ENCODE measurements at places on chromosomes 13 and 19.

DNA sequence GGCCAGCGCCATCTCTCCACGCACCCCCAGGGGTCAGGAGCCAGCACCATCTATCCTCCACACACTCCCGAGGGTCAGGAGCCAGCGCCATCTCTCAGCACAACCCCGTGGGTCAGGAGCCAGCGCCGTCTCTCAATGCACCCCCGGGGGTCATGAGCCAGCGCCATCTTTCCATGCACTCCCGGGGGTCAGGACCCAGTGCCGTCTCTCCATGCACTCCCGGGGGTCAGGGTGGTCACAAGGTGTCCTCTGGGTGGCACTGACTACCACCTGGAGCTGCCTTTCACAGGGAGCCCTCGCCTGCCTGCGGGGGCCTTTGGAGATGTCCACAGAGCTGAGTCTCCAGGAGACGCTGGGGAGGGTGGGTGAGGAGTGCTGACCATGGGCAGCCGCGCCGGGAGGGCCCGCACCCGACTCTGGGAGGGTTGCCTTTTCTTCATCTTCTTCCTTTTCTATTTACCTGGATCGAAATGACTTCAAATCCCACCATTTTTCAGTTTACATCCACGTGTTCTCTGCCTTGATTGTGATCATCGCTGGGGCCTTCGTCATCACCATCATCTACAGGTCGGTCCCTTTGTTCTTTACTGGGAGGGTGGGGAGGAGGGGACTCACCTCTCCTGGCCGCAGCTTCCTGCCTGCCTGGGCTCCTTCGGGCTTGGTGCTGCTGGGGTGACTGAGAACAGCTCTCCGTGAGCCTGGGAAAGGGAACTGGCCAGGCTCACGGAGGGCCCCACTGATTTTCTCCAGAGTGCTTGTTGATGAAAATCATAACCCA lies 19.1 kb downstream of the TEX29 start:
- DNase-seq = no peak

- no peak for DNase-seq
Measured at GRCh38 chr19:29967623-29968022, 25.6 kb downstream of the URI1 start.

DNA sequence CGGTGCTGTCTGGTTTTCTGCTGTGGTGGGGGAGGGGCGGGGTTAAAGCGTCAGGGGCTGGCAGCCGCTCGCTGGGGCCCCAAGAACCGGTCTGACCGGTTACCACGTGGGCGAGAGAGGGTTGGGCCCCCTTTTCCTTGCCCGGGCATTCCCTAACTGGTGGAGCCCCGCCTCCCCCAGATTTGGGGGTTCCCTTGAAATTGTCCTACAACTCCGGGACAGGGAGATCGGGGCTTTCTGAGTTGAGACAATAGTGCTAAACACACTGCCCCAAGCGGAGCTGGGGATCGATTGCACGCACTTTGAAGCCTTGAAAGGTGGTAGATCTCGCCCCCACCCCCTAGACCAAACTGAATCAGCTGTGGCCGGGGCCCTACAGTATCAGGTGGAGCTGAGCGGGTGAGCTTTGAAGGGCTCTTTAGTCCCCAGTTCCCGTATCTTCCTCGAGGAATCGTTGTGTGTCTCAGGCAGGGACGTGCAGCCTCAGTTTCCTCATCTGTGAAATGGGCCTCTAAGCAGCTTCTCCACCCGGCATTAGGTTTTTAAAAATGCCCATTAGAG lies 4.8 kb downstream of the IER2 start:
- DNase-seq = peak; percentile 80

GRCh38 chr13:48892053-48892687 lies 83.5 kb upstream of the FNDC3A start:
- DNase-seq = peak; percentile 89

Data from dermis blood vessel endothelial cell (primary cell).